ENCODE measurements at places on chromosomes 4 and X.

DNA sequence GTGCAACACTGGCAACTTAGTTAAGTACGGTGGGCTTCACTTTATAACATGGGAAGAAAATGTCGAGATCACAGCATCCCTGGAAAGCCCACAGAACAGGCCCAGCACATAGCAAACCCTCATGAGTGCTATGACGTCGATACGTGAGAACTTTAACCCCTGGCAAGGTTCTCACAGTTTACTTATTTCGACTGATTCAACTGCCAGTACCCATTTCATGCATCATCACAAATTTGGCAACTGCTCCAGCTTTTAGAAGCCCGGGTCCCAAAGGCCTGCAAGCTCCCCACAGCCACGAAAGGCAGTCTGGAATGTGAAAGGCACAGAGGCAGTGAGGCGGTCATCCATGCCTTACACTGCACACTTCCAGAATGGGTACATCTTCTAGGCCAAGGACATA, 41.2 kb downstream of the RELL1 start:
- DNase-seq, result no peak

DNA sequence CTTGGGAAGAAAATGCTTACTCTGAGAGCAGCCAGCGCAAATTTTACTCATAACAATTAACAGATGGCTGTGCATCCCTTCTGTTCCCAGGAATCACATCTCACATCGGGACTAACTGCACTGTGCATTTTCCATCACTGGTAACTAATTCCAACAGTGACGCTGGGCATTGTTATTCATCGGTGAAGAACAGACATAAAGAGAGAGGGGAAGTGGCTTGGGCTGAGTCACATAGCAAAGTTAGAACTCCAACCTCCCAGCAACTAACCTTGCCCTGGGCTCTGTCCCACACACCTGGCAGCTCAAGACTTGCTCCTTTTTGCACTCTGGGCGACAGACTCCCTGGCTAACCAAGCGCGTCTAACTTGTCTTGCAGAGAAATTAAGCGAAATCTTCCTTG, 6.4 kb upstream of the LONRF3 start:
- DNase-seq, result no peak

DNA sequence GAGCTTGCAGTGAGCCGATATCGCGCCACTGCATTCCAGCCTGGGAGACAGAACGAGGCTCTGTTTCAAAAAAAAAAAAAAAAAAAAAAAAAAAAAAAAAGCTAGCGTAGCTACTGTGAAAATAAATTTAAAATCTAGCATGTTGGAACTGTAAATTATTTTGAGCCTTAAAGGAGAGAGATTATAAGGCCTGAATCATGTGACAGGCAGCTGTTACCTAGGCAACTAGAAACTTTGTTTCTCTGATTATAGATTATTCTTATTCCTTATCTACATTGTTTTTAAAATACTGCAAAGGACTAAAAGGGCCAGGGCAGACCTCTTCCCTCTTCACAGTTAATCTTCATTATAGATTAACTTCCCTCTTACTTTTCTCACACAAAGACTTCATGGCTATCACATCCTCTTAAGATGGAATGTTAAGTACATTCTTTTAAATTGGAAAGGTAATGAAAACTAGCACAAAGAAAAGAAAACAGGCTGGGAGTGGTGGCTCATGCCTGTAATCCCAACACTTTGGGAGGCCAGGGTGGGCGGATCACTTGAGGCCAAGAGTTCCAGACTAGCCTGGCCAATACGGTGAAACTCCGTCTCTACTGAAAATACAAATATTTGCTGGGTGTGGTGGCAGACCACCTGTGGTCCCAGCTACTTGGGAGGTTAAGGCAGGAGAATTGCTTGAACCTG, 21.1 kb upstream of the PDS5A start:
- no peak for DNase-seq

DNA sequence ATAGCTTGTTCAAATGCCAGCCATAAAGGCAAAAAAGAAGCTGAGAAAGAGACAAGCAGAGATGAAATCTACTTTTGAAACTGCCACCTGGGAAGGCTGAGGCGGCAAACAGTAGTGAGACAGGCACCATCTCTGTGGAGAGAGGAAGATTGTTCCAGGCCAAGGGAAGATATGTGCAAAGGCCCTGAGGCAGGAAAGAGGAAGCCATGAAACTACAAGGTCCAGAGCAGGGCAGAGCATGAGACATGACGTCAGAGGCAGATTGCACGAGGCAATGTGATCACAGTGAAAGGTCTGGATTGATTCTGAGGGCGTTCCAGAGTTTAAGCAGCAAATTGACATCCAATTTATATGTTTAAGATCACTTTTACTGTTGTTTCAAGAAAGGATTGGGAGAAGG, 226.1 kb downstream of the QDPR start:
- DNase-seq, result no peak

- DNase-seq, result no peak
Observed at GRCh38 chrX:10048076-10048475, 80.9 kb downstream of the CLDN34 start.

DNA sequence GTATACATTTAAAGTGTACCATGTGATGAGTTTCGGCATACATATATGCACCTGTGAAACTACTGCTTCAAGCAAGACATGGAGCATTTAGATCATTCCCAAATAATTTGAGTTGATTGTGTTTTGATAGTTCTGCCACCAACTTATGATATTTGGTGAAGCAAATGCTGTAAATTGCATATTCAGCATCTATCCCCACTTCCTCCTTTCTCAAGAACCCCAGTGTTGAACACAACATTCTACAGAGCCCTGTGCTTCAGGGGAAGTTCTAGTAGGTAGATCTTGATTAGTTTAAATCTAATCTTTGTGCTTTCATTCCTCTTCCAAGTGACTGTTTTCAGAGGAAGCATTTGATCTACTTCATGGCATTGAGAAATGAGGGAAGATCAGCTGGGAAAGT, 5.4 kb upstream of the SHROOM3 start:
- no peak for DNase-seq

DNA sequence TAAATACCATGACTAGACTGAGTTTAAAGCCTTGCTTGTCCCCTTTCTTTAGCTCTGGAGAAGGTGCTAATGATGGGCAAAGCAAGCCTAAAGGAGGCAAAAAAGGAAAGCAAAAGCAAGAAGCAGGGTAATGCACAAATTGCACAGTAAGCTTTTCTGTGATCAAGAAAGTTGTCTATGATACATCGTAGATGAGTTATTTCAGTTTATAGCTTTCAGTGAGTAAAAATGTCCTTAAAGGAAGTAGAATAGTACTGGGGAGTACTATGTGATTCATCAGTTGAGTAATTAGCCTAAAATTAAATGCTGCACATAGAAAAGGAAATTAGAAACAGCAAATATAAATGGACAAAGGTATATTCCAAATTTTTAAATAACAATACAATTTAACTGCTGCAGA, 50.2 kb upstream of the PDE5A start:
- no peak for DNase-seq

DNA sequence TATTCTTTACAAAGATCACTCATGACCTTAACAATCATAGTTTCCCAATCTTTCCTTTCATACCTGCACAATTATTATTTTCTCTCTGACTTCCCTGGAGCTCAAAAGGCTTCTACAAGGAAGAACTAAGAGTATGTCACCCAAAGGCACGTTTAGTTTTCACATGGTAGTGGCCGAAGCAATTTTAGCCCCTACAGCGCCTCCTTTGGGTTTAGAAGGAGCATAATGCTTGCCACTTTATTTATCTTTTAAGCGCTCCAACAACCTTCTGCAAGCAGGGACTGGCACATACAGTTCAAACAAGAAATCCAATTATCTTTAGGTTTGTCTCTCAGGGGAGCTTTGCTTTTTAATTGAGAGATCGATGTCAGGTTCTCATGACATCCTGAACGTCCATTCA, 42.0 kb upstream of the IGSF1 start:
- DNase-seq, result no peak

DNA sequence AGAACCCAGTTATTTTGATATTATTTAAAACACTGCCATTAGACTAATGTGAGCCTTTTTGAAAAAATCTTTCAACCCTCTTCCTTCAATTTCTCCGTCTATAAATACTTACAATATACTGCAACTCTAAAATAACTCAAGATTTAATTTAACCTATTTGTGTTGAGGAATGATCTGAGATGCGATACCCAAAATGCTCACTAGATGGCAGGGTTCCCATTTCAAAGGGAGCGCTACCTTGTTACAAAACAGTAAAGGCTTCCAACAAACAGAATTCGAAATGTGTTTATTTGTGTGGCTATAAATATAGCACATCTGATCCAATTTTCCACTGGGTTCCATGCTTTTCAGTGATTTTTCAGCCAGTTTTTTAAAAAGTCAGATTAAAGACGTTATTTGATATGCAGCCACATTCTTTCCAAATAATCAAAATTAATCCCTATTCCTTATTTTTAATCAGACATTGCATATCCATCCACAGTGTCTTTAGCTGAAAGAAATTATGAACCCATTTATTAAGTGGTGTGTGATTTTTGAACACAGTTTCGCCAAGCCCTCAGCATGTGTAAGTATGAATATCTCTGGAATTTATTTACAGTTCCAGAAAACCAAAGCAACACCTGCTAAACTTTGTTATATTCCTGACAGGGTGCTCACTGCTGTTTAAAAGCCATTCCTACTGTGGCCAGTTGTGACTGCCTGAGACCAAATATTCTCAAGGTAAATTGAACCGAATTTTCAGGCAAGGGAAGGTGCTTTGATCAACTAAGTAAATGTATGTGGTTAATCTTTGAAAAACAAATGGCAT, 668.0 kb upstream of the LCORL start:
- peak; percentile 28 for DNase-seq

DNA sequence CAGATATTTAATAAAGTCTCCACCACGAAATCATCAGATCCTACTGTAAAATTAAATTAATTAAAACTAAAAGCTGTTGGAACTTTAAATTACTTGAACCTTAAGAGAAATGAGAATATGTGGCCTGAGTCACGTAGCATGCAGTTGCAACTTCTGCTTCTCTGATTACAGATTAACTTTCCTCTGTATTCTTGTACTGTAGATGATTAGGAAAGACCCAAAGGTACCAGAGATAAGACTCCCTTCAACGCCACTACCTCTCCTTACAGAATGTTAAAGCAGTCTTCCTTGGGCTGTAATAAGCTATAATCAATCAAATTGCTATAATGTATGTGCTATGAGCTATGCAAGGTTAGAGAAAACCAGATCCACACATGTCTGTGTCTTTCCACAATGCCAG, 47.9 kb downstream of the FAM13A start:
- DNase-seq, result no peak

DNA sequence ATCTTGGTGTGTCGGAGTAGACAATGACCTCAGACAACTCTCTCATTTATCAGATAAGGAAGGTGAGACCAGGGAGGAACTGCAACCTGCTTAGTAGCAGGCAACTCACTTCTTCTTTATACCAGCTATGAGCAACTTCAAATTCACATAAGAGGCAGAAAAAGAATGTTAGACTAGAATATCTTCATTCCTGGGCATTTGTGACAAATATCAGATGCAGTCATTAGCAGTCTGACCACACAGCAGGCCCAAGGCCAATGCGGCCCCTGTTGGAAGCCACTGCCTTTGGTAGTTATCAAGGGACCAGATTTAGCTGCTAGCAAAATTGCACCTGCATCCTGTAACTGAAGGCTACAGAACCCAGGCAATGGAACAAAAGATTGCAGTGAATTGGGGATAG, 219.2 kb upstream of the RASGEF1B start:
- no peak for DNase-seq

DNA sequence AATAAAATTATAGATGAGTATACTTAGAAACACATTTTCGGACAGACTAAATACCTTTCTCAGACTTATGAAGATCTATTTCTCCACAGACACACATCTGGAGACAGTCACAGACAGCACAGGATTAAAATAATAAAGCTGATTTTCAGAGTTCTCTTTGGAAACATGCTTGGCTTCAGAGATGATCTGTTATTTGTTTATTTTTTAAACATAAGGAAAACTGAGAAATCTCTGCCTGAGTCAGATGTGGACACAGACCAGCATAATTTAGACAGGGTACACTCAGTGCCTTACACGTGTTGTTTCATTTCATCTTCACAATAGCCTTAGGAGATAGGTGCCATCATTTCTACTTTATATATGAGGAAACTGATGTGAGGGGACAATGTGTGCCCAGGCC, 92.1 kb downstream of the SLC9A7 start:
- no peak for DNase-seq

- no peak for DNase-seq
Observed at GRCh38 chrX:40004921-40005291, 92.9 kb downstream of the BCOR start.

DNA sequence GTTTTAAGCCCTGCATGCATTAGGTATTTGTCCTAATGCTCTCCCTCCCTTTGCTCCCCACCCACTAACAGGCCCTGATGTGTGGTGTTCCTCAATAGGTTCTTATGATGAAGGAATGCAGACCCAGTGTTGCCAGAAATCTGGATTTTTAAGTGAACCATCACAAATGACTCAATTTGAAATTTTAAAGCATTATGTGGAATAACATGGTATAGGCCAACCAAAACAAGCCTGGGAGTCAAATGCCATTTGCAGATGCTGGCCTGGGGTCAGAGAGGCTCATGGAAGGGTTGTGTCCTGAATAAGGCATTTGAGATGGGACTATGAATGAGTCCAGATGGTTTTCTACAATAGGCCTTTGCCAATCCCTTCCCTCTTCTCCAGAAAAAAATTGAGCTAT, 179.6 kb downstream of the SHROOM3 start:
- DNase-seq, result no peak

- DNase-seq, result no peak
Observed at GRCh38 chr4:53866055-53866454, 198.3 kb downstream of the CHIC2 start.

- DNase-seq, result no peak
Observed at GRCh38 chrX:49072712-49073095, 1.1 kb downstream of the PRAF2 start.

DNA sequence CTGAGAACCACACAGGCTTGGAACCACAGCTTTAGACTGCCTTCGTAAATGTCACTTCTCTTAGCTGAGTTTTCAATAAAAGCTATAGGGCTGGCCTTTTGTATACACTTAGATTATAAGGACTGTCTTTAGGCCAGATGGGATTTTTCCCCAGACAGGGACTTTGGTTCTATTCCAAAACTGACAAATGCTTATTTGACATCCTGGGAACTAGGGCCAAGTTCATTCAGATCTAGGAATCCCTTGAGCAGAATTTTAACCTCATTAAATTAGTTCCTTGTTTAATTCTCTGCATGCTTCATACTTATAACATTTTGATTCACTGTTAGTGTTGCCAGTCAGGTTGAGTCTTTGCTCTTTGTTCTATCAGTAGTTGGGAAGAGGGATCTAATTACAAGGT, 23.1 kb downstream of the ZRSR2 start:
- DNase-seq, result no peak
